Activated T-cell treated with anti-CD3 and anti-CD28 coated beads, Interleukin-2, amount 50 U/mL, for 72 hours (primary cell): ENCODE measurements at places on chromosomes 2 and 18. TPM values are rescaled to one million over a fixed set of nuclear protein-coding genes. Genes with fewer than 3 reads are reported as not detected.

- DNase-seq: no peak
Observed at GRCh38 chr2:1584051-1584531, 160.2 kb downstream of the PXDN start.

- DNase-seq: no peak
Observed at GRCh38 chr18:9428862-9429661, 46.3 kb upstream of the RALBP1 start.

MERTK gene
- total RNA-seq: 2.0 TPM

RGPD4 gene
- total RNA-seq: not detected

DNA sequence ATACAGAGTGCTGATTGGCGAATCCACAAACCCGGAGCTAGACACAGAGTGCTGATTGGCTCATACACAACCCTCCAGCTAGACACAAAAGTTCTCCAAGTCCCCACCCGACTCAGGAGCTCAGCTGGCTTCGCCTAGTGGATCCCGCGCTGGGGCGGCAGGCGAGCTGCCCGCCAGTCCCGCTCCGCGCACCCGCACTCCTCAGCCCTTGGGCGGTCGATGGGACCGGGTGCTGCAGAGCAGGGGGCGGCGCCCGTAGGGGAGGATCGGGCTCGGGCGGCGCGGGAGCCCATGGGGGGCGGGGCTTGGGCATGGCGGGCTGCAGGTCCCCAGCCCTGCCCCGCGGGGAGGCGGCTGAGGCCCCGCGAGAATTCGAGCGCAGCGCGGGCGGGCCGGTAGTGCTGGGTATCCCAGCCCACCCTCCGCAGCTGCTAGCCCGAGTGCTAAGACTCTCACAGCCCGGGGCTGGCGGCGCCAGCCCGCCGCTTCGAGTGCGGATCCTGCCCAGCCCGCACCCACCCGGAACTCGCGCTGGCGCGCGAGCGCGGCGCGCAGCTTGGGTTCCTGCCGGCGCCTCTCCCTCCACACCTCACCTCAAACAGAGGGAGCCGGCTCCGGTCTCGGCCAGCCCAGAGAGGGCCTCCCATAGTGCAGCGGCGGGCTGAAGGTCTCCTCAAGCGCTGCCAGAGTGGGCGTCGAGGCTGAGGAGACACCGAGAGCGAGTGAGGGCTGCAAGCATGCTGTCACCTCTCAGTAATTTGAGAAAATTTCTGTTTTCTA lies 75.5 kb upstream of the ATP5MC3 start:
- DNase-seq: no peak

MPP4 gene
- not detected for total RNA-seq

DNA sequence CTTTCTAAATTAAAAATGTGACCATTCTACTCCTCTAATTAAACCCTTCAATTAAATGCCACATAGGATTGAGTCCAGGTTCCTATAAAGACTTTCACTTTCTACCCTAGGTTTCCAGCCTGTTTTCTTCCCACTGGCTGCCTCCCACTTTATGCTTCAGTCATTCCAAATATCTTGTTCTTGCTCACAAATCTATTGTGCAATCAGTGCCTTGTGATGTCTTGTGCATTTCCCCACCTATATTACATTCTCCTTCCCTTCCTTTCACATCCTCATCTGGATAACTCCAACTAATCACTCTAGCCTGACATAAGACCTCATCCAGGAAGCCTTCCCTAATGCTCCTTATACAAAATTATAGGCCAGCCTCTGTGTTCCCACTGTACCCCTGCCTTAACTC lies 281.7 kb upstream of the LRATD1 start:
- no peak for DNase-seq

DNA sequence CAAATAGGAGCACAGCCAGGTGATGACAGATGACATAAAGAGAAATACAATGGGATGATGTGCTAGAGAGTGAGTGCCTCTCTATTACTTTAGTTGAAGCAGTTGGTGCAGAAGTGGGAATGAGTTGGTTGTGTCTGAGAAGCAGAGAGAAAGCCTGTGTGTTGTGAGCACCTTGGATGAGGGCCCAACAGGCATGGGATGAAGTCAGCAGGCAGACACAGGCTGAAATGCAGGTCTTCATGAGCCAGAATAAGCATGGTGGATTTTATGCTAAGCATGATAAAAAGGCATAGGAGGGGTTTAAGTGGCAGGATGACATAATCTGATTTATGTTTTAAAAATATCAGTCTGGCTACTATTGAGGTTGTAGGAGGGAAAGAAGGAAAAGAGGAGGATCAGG lies 71.5 kb downstream of the KLHL14 start:
- DNase-seq: no peak

CHRNG gene
- not detected for total RNA-seq

HK2 gene
- total RNA-seq: 31.2 TPM

CHST9 gene
- total RNA-seq: not detected
